Progenitor cell of endocrine pancreas (in vitro differentiated cells): ENCODE measurements at places on chromosomes 6 and 20. TPM values are rescaled to one million over a fixed set of nuclear protein-coding genes. Genes with fewer than 3 reads are reported as not detected.

DNA sequence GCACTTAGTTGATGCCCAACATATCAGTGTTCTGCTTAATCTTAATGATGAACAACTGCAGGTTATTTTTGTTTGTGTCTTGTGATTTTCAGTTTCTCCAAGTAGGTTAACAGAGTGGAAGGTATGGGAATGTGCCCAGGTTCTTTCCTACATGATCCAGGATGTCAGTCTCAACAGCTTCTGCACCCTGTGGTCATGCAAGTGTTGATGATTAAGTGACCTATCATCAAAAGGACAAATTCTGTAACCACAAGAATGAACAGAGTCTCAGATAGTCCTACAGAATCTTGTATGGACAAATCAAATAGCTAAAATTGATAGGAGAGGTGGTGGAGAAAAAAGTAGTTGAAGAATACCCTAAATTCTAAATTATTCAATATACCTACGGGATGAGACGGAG is 26.1 kb downstream of the MAN1A1 start:
- no peak for DNase-seq

GRCh38 chr6:113739041-113739655 is 118.0 kb upstream of the MARCKS start:
- no peak for DNase-seq

- no peak for DNase-seq
Observed at GRCh38 chr20:15923030-15923776, 650.0 kb downstream of the KIF16B start.

GRCh38 chr6:111975466-111975865 is 78.4 kb upstream of the CCN6 start:
- DNase-seq, result no peak

DCDC2 gene
- total RNA-seq, result 22.2 and 28.2 TPM in 2 replicates

OPRM1 gene
- total RNA-seq, result not detected in 2 replicates

ADTRP gene
- total RNA-seq, result not detected in 2 replicates

POU5F1 gene
- total RNA-seq, result 0.49 and 1.6 TPM in 2 replicates

WASF1 gene
- total RNA-seq, result 45.6 and 46.4 TPM in 2 replicates
